Right atrium auricular region (tissue), 2 donors: ENCODE measurements at places on chromosomes 12 and 14. TPM values are rescaled to one million over a fixed set of nuclear protein-coding genes. Genes with fewer than 3 reads are reported as not detected.
A peak's percentile ranks its signal among the peaks of the same experiment; 100 is the strongest.

- no peak for DNase-seq
Observed at GRCh38 chr12:77062846-77063461, 2.4 kb downstream of the E2F7 start.

- peak; percentile 98 for DNase-seq
Observed at GRCh38 chr14:54565785-54566409, 1.0 kb upstream of the SAMD4A start.

GRCh38 chr12:108629824-108630476 lies 3.7 kb downstream of the SELPLG start:
- peak; percentile 79 for DNase-seq

DNA sequence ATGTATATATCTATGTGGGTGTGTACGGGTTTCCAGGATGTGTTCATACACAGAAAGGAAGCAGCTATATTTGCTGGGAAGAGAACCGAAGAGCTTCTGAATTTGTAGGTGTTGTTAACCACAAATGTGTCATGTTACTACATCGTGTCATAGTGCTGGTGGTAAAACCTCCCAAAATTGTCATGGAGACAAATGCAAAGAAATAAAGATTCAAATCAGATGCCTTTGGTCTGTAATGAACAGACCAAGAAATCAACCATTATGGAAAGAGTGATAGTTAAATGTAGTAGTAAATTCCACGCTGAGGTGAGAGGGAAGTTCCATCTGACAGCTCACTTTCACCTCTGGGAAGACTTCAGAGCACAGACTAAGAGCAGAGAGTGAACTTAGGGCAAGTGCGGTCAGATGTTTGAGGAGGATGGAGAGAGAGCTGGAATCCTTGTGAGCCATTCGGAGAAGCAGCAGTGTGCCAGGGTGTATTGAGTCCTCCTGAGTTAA lies 487.5 kb downstream of the TMEM121 start:
- DNase-seq, result no peak

DNA sequence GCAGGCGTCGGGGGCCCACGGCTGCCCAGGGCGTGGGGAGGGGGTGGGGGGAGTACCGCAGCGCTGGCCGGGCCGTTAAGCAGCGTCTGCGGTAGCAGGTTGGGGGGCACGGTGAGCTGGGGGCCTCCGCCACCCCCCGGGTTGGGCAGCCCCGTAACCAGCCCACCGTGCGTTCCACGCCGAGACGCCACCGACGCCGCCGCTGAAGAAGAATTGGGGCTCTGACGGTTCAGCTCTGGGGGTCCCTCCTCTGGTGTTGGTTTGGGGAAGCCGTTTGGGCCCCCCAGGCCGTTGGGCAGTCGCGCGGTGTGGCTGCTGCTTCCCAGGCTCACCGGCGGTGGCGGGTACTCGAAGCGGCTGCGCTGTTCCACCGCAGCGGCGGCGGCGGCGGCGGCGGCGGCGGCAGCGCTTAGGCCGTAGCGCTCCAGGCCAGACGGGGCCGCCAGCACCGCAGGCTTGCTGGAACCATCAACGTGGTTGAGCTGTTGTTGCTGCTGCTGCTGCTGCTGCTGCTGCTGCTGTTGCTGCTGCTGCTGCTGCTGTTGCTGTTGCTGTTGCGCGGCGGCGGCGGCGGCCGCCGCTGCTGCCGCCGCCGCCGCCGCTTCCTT lies 1.5 kb downstream of the IRF2BPL start:
- no peak for DNase-seq

Gene KERA
- total RNA-seq, result not detected

Gene SERPINA10
- not detected for total RNA-seq
